ENCODE measurements at places on chromosomes 7 and 10.

DNA sequence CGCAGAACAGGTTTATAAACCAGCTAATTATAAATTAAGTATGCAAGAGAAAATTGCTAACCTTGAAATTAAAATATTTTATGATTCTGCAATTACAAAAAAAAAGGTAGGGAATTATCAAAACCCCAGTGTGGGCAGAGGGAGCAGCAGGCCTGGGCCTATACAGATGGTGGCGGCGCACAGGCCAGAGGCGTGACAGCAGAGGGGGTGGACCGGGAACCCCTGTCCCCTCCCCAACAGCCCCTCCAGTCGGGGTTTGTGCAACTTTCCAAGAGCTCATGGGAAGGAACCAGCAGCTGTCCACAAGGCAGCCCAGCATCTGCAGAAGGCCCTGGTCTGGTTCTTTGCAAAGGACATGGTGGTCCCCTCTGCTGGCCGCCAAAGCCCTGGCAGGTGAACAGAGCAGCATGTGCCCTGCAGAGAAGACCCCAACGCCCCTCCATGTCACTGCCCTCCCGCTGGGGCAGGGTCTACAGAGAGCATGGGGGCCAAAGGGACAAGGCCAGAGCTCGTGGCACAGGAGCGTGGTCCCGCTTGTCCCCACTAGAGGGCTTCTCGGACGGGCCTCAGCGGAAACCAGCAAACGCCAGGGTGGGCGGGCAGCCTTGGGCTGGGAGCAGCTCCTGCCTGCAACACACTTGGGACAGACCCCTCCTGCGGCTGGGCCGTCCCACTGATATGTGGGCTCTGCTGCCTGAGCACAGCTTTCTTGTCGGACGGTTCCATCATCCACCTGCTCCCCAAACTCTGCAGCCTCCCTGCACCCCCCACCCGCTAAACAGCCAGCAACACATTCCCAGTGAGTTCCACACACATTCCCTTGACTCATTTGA, 75.1 kb downstream of the EBF3 start:
- no peak for DNase-seq

GRCh38 chr10:84059526-84059925, 79.8 kb upstream of the GHITM start:
- DNase-seq, result no peak

GRCh38 chr7:135208102-135208793, 3.1 kb downstream of the WDR91 start:
- no peak for DNase-seq

- no peak for DNase-seq
Measured at GRCh38 chr7:121192834-121193233, 136.0 kb upstream of the WNT16 start.

DNA sequence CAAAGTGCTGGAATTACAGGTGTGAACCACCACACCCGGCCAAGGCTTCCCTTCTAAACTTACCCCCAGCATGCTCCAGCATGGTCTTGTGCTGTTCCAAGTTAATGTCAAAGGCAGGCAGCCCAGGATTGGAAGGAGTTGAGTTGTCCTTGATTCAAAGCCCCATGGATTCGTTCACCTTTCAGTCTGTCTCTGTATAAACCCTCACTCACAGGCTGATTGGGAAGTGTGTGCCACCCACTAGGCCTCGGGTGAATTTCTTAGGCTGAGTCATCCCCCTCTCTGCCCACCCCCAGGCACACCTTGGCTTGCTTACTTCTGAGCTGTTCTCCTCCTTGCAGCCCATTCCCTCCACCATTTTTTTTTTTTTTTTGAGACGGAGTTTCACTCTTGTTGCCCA, 13.3 kb upstream of the PRDX3 start:
- no peak for DNase-seq

DNA sequence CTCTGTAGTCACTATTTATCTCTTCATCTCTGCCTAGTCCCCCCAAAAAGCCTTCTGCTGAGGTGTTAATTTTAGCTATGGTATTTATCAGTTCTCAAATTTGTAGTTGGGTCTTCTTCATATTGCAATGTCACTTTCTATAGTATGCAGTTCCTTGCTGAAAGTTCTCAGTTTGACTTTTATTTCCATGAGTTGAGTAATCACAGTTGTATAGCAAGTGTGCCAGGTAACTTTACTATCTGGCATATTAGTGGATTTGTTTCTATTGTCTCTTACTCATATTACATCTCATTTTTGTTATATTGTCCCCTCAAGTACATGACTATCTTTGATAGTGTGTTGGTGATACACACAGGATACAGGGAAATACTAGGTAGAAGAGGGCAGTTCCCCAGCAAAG, 152.8 kb downstream of the CUBN start:
- no peak for DNase-seq

- no peak for DNase-seq
Measured at GRCh38 chr7:17153536-17153935, 144.9 kb upstream of the AHR start.

DNA sequence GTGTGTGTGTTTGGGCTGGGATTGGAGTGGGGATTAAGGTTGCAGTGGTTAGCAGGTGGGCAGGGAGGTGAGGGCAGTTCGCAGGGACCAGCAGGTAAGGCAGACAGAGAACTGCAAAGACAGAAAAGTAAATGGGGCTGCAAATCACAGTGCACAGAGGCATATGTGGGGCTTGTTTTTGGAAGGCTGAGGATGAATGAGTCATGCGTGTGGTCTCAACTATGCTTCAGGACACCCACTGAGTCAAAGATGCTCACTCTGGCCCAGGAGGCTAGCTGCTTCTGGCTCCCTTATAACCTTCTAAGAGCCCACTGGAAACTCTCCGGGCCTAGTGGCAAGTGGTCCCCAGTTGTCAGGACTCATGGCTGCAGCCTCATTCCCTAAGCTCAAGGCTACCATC, 118.2 kb downstream of the ZNF248 start:
- no peak for DNase-seq

- DNase-seq, result no peak
Measured at GRCh38 chr10:89120931-89121763, 86.0 kb downstream of the CH25H start.

DNA sequence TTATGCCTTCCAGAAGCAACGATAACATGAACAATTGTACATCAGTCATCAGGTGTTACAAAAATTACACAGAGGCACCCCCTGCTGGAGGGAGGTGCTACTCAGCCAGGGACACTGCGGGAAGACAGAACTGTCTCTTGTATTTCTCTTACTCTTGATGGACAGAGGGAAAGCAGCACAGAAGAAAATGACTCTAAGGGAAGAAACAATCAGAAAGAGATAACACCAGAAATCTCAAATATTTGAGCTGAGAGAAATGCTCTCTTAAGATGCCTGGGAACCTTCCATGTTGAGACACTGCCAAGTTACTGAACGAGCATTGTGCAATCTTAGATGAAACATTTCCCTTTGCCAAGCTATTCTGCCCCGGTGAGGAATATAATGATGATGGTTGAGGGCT, 227.6 kb upstream of the NPSR1 start:
- DNase-seq, result no peak

DNA sequence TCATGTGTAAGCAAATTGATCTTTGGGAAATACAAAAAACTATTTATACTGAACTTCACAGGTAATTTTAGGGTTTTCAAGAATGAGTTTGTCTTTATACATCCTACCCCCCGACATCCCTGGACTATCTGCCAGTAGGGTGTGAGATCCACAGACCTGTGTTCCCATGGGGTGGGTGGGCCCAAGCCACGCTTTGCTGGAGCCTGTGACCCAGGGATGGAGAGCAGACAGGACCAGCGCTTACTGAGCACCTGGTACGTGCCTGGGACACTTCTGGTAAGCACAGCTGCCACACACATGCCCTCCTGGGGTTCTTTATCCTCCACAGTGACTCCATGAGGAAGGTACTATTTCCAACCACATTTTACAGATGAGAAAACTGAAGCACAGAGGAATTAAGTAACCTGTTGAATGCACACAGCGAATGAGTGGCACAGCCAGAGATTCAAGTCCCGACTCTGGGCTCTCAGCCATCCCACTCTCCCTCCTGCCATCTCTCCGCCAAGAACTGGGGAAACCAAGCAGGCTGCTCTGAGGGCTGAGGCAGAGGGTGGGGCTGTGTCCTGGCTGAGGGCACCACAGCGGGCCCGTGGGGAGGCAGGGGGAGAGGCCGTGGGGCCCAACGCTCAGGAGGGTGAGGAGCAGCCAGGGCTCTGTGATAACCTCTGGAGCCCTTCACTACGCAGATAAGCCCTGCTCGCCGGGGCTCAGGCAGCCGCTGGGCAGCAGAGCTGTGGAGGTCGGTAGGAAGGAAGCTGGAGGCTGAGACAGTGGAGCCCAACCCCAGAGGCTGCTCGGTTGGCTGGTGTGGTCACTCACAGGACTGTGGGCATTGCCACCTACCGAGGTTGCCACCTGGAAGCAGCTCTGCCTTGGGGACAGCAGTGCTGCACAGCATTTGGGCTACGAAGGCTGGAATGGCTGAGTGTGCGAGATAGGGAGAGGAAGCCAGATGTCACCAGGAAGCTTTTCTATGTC, 124.2 kb downstream of the ARHGAP22 start:
- DNase-seq, result no peak

DNA sequence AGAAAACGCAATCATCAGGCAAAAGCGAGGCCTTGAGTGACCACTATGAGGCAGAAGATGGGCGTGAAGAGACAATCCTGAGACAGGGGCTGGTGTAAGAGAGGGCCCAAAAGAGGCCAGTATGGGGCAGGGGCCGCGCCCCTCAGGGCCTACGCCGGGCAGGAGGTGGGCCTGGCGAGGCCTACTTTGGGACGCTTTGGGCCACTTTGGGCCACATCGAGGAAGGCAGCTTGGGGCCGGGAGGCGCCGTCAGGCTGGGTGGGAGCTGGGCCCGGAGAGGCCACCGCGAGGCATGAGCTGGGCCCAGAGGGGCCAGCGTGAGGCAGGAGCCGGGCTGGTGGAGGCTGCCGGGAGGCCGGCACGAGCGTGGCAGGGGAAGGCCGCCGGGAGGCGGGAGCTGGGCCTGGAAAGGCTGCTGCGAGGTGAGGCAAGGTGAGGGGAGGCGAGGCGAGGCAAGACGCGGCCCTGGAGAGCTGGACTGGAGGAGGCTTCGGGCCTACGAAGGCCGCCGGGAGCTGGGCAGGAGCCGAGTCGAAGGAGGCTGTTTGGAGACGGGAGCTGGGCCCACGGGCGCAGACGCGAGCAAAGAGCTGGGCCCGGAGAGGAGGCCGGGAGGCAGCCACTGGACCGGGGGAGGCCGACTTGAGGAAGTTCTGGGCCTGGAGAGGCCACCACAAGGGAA, 171.3 kb downstream of the TPST1 start:
- no peak for DNase-seq

- no peak for DNase-seq
Measured at GRCh38 chr7:8215648-8216333, 46.2 kb downstream of the ICA1 start.

DNA sequence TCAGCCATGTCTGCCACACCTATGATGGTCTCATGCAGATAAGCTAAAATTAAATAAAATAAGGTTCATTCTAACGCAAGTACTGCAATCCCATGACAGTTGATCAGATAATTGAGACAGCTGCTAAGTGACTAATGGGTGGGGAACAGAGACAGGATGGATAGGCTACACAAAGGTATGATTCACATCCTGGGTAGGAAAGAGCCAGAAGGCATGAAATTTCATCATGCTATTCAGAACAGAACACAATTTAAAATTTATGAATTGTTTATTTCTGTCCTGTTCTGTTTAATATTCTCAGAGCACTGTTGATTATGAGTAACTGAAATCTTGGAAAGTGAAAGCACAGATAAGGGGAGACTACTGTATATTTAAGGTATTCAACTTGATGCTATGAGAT, 381.8 kb upstream of the SORCS1 start:
- DNase-seq, result no peak

DNA sequence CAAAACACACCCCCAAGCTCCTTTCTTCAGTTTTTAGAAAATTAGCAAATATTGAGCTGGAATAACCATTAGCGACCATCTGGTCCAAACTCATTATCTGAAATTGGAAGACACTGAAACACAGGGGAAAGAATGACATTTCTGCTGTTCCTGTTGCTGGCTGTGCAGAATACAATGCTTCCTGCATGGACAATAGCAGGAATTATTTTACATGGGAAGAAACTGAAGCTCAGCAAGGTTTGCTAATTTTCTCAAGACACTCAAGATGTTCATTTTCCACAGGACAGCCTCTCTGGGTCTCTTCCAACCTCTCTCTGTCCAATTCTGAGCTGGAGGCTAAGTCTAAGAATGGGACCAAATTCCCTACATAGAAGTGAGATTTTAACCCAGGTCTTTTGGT, 81.9 kb upstream of the TNS3 start:
- no peak for DNase-seq

DNA sequence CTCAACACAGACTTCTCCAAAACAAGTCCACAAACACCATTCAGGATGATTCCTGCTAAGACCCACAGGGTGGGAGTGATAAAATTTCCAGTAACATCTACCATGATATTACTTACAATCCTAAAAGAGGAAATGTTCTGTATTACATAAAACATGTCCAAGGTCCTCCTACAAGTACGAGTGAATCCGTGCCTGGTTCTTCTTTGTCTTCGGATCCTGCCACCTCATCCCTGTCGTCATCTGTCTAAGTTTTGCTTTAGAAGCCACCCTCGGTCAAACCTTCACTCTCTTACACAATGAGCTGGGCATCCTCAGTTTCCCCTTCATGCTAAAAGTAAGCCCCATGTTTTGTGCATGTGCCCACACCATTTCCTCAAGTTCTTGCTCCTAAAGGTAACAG, 279.0 kb downstream of the KCNMA1 start:
- no peak for DNase-seq

DNA sequence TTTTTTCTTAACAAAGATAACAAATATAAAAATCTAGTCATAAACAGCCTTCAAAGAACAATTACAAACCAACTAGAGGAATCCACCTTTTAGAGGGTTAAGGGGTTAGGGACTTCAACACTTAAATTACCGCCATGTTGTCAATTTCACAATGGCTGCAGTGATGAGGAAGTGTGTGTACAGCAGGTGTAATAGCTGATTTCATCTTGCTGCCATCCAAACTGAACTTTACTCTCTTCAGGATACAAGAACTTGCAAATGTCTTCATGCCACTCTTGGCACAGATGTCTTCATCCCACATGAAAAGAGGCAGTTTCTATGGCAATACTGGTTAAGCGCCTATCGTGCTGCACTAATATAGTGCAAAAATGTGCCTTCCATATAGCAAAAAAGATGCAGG, 401.0 kb downstream of the PHF14 start:
- DNase-seq, result no peak

DNA sequence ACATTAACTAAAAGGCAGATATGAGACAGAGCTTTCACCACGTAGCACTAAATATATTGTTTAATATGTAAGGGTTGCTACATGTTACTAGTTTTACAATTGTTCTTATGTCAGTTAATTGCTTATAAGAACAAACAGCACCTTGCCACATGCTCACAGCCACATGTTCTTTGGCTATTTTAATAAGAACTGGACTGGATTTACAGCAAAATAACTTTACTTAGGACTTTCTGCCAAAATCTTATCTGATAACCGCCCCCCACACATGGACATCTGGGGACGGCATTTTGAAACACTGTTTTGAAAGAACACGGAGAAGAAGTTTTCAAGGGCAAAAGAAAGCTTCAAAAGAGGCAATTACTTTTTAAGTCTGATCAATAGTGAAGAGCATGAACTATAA, 45.3 kb downstream of the JAZF1 start:
- no peak for DNase-seq

GRCh38 chr7:33743594-33743993, 161.7 kb upstream of the BMPER start:
- DNase-seq, result no peak
